Fibroblast of skin of abdomen (primary cell): ENCODE measurements at places on chromosomes 5 and 9.

GRCh38 chr5:37900692-37901091, 60.9 kb upstream of the GDNF start:
- DNase-seq, result peak; percentile 40

- no peak for DNase-seq
These were observed 912.3 kb upstream of the SEMA6A start for GRCh38 chr5:117486879-117487391.

GRCh38 chr5:73606206-73606753, 19.7 kb upstream of the ARHGEF28 start:
- DNase-seq, result no peak

- no peak for DNase-seq
These were observed 6.3 kb downstream of the MYO10 start for GRCh38 chr5:16929831-16930230.

GRCh38 chr5:61627531-61627930, 295.5 kb downstream of the ZSWIM6 start:
- no peak for DNase-seq

DNA sequence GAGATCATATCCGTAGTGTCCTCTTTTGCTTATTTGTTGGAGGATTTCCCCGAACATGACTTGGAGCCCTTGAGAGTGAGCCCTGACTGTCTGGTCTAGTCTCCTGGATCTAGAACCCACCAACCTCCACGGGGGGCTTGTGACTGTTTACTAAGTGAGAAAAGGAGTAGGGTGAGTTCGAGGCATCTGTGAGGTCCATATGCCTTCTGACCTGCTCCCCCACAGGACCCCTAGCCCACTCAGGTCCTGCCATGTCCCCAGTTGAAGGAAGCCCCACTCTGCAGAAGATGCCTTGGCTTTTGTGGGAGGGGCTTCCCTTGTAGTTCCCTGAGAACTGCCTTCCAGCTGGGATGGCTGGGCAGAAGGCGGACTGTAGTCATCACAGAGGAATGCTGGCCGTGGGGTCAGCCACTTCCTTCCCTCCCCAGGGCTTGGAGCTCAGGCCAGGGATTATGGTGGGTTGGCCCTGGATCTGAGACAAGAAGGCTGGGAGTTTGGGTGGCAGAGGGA, 7.0 kb upstream of the IRF1 start:
- DNase-seq, result peak; percentile 89

GRCh38 chr5:561408-561807, 37.2 kb upstream of the SLC9A3 start:
- no peak for DNase-seq

DNA sequence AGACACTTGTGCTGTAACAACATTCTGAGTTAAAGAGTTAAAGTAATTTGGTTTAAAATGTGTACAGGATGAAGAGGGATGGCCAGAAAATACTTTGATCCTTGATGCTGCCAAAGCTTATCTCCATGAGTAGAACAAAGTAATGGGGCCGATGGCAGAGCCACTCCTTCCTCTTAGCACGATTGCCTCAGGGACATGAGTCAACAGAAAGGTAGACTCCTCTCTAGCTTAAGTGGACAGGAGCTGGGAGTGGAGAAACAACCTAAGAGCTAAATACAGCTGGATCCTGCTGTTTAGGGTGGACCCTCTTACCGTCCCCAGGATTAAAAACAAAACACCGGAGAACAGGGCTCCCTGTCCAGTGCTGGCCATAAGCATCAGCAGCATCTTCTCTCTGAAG, 267.3 kb downstream of the IRX1 start:
- DNase-seq, result no peak

DNA sequence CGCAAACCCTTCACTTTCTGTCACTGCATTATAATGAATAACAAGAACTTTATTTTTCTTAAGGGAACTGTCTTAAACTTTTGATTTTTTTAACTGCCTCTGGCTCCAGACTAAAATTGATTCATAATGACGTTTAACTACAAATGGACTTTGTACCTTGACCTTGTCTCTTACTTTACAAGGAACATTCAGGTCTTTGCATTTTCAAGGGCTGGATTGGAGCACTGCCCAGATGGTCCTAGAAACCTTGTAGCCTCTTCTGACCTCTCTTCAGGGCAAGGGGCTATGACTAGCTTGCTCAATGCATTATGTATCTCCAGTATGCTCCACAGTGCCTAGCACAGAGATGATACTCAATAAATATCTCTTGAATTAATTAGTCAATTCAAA, 612.6 kb upstream of the CLINT1 start:
- DNase-seq, result no peak

DNA sequence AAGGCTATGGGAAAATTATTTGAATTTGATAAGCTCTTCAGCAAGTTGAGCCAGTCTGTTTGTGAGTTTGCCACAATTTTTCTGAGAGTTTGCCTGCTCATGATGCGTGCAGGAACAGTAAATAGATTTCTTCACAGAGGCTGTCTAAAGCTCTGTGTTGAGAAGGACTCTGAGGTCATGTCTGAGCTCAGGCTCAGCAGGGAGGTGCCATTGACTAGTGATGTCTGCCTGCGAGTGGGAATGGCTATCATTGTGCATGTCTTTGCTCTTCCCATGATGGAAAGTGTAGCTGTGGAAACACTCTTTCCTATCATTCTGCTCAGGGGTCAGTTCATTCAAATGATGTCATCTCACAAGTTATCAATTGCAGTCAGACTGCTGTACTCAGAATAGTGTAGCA, 142.8 kb downstream of the RASEF start:
- DNase-seq, result no peak

DNA sequence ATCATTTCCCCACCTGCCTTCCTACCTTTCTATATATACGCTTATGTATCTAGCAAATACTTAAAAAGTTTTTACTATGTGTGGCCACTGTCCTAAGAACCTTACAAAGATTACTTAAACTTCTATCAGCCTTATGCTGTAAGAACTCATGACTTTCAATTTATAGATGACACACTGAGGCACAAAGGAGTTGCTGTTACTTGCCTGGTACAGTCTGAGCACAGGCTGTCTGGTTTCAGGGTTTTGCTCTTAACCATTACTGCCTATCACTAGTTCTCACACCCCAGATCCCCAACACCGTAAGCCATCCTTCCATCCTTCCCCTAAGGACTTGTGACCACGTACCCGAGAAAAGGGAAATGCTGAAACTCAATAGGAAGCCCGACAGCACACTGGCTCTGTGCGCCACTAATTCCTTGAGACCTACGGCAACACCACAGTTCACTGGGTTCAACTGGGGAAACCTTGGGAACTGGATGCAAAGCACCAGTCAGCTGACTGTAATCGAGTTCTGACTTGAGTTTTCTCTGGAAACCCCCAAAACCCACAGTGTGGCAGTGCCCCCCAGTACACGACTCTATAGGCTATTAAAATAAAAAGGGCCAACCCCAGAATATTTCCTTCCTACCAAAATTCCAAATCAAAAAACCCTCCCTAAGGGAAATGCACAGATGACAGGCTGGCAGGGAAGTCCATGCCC, 56.0 kb downstream of the AUH start:
- no peak for DNase-seq

DNA sequence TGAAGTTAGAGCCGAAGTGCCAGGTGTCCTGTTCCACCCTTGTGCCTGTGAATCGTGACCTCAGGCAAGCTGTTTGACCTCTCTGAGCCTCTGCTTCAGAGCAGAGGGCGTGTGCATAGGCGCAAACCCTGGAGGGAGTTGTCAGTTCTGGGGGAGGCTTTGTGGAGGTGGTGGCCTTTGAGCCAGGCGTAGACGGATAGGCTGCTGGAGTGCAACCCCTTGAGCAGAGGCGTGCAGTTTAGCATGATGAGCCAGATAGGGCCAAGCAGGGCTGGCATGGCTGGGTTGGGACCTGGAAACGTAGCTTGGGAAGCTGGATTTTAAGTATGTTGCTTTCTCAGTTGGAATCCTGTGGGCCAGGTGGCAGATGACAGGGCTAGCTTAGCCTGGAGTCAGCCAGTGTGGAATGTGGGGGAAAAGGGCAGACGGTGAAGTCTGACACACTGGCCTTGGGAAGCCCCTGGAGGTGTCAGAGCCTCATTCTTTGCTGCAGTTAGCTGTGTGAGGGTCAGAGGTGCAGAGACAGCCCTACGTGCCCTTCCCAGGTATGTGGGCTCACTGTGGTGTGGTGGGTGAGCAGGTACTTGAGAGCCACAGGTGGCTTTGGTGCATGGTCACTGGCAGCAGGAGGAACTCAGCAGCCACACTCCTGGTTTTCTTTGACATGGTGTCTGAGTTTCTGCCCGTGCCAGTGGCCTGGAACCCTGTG, 93.4 kb downstream of the DAB2IP start:
- DNase-seq, result peak; percentile 55

DNA sequence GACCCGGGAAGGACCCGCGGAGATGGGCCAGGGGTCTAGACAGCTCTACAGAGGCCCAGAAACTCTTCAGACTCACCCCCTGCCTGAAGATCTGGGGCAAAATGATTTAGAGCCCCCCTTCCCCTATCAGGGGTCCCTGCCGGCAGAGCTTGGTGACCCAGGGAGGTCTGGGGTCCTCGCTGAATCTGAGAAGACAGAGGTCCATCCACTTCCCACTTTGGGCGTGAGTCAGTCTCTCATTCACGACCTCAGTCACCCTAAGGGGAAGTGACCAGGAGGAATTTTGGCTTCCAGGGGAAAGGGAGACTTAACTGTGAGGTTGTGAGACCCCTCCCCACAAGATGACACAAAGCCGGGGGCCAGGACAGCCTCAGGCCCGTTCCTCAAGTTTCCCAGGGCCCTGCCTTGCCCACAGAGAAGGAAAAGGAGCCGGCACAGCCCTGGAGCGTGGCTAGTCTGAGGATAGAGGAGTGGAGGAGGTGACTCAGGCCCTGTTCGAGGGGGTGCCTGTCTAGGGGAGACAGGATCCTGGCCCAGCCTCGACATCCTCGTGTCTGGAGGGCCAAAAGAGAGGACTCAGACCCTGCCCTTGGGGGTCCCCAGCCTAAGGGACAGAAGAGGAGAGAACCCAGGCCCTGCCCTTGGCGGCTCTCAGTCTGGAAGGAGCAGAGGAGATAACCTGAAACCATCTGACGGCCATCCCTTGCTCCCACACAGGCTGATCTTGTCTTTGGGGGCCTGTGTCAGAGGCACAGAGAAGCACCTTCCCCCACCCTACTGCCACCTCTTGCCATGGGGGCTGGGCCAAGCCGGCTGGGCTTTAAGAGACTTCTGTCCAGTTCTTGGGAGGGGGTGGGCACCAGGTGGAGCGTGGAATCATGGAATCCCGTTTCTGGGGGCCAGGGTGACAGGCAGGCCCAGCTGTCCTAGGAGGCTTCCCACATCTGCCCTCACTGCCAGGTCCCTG, 889 bp downstream of the PDLIM4 start:
- peak; percentile 60 for DNase-seq
